CD4-positive, alpha-beta T cell treated with Interleukin-15 for 1 hour (primary cell): ENCODE measurements at places on chromosomes 3 and 15.

GRCh38 chr3:98890965-98891910 lies 10.3 kb downstream of the DCBLD2 start:
- DNase-seq = no peak

- DNase-seq = no peak
Observed at GRCh38 chr3:138078096-138078495, 37.3 kb downstream of the DZIP1L start.

DNA sequence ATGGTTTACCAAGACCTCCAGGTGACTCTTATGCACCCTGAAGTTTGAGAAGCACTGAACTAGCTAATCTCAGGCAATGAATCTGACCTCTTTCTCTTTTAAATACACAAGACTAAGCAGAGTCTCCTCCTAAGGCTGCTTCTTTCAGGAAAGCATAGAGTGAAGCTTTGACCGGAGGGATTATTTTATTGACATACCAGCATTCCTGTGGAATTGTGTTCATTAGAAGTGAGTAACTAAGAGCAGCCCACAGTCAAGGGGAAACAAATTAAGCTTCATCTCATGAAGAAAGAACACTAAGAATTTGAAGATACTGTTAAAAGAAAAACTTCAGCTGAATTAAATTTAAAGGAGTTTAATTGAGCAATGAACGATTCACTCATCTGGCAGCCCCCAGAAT lies 963.5 kb downstream of the NTRK3 start:
- no peak for DNase-seq

GRCh38 chr15:47434596-47434995 lies 282.7 kb upstream of the SEMA6D start:
- no peak for DNase-seq
